Stimulated activated CD8-positive, alpha-beta memory T cell treated with anti-CD3 and anti-CD28 coated beads, Interleukin-4, amount 100 ng/mL, for 1 hour (primary cell): ENCODE measurements at places on chromosomes 4 and X.

- DNase-seq: no peak
Observed at GRCh38 chr4:26073886-26074560, 160.0 kb downstream of the SMIM20 start.

GRCh38 chr4:105509291-105509690 is 35.4 kb upstream of the PPA2 start:
- no peak for DNase-seq

DNA sequence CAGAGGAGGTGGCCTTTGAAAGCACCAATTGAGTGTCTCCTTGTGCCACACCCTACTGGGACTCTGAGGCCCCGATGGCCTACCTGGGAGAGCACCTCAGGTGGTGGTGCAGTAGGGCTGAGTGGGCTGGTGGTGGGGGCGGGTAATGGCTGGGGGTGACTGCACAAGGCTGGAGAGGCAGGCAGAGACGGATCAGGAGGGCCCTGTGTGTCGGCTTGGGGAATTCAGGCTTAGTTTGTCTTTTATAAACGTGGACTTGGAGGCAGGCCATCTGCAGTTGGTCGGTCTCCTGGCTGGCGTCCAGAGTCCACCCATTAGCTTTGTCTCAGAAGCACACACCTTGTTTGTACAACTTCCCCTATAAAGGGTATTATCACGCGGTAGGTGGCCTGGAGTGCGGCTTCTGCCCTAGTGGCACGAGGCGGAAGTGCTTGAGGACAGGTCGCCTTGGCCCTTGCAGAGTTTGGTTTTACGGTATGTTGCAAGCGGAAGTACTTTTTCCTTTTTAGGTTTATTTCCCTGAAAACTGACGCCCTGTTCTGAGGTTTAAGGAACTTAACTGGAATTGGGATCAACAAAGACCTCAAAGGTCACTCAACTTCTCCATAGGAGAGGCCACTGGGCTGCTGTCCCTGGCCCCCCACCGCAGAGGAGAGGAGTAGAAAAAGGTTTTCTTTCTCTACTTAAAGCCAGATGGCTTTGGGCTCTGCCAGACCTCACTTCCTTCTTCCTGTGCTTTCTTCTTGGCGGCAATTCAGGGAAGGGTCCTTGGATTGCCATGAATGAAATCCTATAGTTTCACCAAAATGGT is 8.0 kb downstream of the TBC1D14 start:
- DNase-seq: no peak

- DNase-seq: no peak
Observed at GRCh38 chr4:26731351-26732035, 129.1 kb upstream of the STIM2 start.

GRCh38 chr4:27836523-27836922 is 975.9 kb downstream of the STIM2 start:
- no peak for DNase-seq

- DNase-seq: no peak
Observed at GRCh38 chrX:10071451-10072144, 85.2 kb upstream of the CLCN4 start.

DNA sequence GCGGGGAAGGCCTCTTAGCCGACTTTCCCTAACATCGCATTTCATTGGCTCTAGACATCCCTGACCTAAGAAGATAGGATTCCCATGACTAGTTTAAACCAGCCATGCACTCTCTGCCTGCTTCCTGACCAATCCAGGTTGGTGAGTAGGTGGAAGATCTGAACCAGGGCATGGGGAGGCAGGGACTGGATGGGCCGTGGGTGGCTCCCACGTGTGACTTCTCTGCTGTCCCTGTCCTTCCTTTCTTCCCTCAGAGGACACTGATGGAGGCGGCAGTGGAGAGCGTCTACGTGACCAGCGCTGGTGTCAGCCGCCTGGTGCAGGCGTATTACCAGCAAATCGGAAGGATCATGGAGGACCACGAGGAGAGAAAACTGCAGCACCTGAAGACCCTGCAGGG is 90.7 kb downstream of the EVC start:
- no peak for DNase-seq

DNA sequence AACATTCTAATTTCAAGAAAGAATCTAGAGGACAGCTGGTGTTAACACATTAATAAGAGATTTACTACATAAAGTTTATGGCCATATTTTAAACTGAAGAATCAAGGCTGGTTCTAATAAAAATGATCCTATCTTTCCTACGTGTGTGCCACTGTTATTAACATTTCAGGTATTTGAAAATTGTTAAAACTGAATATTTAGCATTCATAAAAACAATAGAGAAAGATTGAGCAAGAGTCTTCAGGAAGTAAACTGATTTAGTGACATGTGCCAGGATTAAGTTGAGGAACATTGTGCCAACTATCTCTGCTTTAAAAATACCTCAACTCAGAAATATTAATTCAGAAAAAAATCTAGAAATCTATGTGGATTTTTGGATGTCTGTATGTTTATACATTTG is 810.1 kb downstream of the FAT4 start:
- no peak for DNase-seq

DNA sequence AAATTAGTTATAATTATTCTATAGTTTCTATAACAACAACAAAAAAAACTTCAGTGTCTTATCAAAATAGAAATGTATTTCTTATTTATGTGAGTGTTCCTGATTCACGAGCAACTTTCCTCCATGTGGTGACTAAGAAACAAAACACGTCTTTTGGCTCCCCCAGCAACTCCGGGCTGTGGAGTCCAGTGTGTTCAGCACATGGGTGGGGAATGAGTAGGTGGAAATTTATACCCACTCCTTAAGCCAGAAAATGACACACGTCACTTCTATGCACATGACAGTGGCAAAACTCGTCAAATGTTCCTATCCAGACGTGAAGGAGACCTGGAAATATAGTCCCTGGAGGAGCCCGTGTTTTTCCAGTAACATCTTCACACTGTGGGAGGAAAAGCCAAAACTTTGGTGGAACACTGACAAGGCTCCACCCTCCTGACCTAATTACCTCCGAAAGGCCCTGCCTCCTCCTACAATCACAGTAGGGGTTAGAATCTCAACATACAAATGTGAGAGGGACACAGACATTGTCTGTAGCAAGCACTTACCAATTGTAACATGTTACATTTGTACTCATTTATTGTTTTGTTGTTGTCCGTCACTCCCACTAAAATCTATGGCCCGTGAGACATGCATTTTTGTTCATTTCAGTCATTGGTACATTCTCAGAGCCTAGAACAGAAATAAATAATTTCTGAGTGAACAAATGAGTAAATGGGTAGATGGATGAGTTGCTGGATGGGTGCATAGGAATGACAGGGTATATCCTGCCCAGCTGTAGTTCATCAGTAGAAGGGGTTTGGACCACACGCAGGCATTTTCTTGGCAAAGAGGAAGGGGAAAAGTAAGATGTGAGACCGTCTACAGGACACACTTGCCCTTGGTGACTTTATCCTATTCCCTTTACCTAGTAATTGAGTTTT is 605.8 kb upstream of the TENM3 start:
- DNase-seq: no peak
